HAP-1 (cell line): ENCODE measurements at places on chromosomes 16 and 17.

- DNase-seq = peak; percentile 62
Measured at GRCh38 chr16:12067714-12068401, 91.3 kb downstream of the SNX29 start.

GRCh38 chr16:85607796-85608514 is 5.2 kb upstream of the GSE1 start:
- DNase-seq = no peak

- DNase-seq = no peak
Measured at GRCh38 chr17:62578757-62579487, 48.5 kb upstream of the MRC2 start.

- DNase-seq = no peak
Measured at GRCh38 chr16:65574326-65574966, 452.6 kb upstream of the CDH11 start.

DNA sequence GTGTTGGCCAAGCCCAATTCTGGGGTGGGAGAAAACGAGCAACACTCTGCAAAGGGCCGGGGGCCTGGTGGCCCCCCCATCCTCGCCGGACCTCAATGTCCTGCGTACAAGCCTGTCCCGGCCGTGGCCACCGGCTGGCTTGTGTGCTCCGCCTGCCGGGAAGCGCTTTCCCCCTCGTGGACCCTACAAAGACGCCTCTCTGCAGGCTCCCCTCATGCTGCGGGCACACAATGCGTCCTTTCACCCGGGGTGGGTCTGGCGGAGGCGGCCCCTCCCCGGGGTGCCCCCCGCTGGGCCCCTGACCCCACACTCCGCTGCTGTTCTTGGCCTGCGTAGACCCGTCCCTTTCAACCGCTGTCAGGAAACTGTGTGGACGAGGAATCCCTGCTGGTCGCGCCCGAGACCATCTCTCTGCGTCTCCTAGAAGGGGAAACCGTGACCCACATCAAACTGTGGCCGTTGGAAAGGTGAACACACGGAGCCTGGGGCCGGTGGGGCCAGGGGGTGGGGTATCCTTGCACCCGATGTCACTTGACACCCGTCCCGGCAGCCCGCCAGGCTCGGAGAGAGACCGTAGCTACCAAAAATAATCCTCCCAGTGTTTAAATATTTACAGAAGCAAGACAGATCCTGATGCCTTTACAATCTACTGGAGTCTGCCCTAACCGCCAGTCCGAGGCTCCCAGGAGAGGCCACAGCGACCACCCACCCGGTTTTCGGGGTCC is 43.6 kb downstream of the TBC1D16 start:
- no peak for DNase-seq

DNA sequence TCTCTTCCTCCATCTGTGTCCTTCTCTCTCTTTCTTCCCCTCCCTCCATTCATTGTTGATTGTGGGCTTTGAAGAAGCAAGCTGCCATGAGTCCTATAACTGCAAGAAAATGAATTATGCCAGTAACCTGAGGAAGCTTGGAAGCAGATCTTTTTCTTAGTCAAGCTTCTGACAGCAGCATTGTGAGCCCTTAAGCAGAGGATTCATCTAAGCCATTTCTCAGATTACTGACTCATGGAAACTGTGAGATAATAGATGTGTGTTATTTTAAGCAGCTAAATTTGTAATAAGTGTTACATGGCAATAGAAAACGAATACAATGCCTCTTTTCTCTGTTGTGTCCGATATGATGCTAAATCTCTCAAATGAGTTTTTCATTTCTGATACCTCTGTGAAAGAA is 1109.7 kb downstream of the CDH11 start:
- no peak for DNase-seq

DNA sequence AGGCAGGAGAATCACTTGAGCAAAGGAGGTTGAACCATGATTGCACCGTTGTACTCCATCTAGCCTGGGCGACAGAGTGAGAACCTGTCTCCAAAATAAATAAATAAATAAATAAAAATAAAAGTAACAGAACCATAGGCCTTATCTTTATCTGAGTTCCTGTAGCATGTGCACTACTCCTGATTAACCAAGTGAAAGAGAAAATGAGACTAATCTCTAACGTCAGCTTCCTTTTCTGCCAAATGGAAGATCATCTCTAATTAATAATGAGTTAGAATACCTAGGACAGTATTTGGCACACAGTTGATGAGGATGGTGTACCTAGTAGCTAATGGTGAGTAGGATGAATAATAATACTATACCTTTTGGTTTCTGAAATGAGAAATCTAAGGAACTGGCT is 520.4 kb downstream of the WWOX start:
- DNase-seq = no peak

DNA sequence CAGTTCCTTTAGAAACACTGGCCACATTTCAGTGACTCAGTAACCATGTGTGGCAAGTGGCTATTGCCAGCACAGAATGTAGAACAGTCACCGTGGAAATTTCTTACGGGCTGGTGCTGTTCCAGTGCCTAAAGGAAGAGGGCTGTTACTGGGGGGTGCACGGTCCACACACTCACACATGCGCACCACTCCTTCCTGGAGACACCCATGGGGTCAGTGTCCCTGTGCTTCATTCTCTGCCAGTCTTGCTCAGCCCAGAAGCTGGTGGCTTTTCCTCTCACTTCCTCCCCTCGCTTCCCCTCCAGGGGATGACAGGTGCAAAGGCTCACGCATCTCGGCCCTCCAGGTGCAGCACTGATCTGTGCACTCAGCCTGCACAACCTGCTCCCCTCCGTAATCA is 115.6 kb downstream of the CCDC182 start:
- no peak for DNase-seq
